Stimulated activated naive CD4-positive, alpha-beta T cell (primary cell): ENCODE measurements at places on chromosomes 2 and 18.
A peak's percentile ranks its signal among the peaks of the same experiment; 100 is the strongest.

DNA sequence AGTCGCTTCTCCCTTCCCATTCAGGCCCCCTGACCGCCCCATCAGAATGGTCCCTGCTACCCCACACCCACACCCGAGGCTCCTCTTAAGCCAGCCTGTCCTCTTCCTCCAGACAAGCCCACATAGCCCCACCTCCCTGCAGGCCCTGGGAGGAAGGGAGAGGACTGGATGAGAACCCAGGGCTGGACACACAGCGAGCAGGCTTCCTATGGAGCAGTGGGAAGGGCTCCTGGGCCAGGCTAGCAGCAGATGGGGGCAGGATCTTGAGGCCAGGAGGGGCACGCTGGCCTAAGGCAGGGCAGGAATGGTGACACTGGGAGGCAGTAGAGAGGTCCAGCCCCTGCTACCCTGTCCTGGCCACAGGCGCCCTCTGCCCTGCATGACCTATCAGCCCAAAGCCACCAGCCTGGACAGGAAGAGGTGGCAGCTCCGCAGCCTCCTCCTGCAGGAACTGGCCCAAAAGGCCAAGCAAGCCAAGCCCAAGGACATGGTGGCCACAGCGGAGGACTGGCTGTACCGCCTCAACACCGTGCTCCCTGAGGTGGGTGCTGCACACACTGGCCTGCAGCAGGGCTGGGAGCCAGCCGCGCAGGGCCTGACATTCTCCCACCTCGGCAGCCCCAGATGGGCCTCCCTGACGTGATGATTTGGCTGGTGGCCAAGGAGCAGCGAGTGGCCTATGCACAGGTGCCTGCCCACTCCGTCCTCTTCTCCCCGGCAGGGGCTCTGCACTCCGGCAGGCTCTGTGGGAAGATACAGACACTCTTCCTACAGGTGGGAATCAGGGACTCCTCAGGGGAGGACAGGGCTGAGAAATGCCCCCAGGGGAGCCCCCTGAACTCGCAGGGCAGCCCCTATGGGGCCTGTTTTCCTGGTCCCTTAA, 43.3 kb downstream of the FER1L5 start:
- no peak for DNase-seq

DNA sequence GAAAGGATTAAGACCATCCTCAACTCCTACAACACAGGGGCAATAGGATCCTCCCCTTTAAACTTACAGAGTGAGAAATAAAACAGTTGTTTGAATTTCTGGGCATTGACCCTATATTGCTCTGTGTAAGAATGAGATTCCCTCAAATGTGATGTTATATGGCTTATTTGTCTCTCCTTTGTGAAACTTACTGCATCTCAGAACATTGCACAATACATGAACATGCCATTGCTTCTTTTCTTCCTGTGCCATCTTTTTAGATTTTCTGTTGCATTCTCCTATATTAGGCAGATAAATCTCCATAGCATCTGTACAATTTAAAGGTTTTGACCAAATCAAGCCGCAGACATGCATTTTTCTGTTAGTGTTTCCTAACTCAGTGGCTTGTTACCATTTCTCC, 941.9 kb upstream of the FANCL start:
- no peak for DNase-seq

- no peak for DNase-seq
Measured at GRCh38 chr18:42185486-42185885, 230.5 kb downstream of the PIK3C3 start.

- DNase-seq, result peak; percentile 15
Measured at GRCh38 chr18:623761-624620, 27.2 kb downstream of the CLUL1 start.

GRCh38 chr18:77478646-77479442, 229.2 kb downstream of the GALR1 start:
- no peak for DNase-seq

GRCh38 chr2:165791421-165792103, 2.5 kb downstream of the GALNT3 start:
- no peak for DNase-seq

DNA sequence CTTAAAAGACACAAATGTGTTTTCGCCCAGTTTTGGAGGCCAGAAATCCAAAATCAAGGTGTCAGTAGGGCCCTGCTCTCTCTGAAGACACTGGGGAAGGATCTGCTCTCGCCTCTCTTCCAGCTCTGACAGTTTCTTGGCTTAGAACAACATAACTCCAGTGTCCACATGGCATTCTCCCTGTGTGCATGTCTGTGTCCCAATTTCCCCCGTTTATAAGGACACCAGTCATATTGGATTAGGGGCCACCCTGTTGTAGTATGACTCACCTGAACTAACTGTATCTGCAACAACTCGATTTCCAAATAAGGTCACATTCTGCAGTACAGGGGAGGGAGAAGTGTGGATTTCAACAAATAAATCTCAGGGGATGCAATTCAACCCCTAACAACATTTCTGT, 263.2 kb downstream of the SS18 start:
- no peak for DNase-seq

GRCh38 chr2:25145803-25146202, 22.6 kb downstream of the POMC start:
- no peak for DNase-seq

DNA sequence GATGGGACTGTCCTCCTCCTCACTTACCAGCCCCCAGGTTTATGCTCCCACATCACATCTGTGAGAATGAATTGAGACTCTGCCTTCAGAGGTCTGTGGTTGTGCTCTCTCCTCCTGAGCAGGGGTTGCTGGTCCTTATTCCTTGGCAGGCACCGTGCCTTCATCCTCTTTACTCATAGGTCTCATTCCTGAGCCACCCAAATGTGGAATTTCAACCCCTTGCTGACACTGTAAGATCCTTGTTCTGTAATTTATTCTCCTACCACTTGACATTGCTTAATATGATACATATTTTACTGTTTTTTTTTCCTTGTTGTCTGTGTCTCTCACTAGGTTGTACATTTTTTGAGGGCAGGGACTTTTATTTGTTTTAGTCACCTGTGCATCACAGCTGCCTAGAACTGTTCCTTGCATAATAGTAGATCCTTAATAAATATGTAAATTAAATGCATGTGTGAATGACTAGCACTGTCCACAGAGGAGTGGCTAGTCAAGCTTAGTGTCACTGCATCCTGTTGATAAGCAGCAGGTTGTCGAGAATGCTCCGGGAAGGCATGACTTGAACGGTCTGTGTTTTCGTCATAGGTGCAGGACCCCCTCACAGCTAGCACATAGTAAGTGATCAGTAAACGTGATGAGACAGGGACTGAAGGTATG, 180.6 kb downstream of the ZNF407 start:
- no peak for DNase-seq

DNA sequence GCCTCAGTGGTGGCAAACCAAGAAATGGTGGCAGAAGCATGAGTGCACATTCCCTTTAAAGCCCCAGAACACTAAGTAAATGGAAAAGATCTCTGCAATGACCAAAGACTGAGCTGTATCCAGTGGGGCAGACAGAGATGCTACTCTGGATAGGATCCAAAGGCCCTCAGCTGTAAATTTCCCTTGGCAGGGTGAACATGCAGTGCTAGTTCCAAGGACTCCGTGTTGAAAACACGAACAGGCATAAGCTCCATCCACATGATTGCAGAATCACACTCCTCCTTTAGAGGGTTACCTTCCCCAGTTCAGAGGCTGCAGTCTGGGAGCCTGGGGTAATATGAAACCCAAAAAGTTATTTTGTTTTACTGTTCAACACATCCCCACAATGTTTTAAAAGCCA, 98.6 kb upstream of the KLF7 start:
- no peak for DNase-seq

GRCh38 chr2:156322051-156322685, 10.4 kb downstream of the NR4A2 start:
- DNase-seq, result no peak

DNA sequence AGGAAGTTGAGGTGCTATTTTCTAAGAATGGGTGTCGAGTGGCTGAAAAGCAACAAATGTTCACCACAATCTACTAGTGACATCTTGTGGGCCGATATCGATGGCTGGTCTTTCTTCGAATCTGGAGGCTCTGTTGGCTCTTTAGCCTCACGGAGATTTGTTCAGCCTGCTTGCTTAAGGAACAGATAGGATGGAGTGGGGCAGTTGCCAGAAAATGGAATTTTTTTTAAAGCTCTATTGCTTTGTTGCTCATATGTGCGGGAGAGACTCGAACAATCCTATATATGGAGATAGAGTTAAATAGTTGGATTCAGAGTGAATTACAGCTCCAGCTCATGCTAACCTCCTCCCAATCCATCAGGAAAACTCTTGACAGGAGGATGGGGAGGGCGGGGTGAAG, 70.9 kb upstream of the LYPD6B start:
- no peak for DNase-seq

DNA sequence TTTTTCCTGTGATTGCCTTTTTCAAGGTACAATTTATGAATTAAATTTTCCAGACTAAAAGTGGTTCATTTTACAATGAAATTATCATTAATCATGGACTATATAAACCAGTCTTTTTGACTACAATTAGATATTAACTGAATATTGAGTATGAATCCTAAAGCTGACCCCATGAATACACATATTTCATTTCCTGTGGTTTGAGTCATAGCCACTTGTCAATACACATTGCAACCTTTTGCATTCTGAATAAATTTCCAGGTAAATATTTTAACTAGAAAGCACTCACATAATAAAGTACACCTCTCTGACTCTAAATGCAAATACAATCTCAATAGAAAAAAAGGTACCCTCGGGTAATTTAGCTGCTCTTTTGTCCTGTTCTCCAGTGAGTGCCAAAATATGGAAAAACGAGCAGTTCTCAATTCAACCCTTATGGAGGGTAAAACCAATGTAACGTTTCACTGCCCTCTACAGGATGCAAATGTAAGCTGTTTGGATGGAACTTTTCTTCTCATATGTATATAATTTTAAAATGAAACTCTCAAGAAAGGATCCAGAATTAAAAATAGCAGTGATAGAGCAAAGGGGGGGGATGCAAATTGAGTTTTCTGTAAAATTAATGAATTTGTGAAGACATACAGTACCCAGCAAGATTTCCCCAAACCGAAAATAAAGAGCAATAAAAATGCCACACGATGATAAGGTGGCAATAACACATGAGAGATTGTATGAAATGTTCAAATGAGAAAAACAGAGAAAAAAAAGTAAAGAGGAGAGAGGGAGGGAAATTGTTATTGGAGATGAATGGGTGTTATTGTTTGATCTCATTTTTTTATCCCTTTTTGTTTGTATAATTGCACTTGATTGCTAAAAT, 1795.7 kb upstream of the PIK3C3 start:
- DNase-seq, result no peak

DNA sequence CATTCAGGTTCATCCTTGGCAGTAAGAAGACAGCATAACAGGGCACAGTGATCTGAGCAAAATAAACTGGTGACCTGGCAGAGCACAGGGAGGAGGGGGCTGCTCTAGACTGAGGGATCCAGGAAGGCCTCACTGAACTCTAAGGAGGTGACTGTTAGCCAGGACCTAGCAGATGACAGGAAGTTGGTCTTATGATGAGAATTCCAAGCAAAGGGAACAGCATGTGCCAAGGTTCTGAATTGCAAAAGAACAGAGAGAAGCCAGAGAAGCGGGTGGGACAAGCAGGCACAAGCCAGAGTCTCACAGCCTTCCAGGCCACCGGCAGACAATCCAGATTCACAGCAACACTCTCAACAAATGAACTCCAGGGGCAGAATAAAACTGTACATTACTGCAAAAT, 152.7 kb upstream of the PTPRM start:
- no peak for DNase-seq

DNA sequence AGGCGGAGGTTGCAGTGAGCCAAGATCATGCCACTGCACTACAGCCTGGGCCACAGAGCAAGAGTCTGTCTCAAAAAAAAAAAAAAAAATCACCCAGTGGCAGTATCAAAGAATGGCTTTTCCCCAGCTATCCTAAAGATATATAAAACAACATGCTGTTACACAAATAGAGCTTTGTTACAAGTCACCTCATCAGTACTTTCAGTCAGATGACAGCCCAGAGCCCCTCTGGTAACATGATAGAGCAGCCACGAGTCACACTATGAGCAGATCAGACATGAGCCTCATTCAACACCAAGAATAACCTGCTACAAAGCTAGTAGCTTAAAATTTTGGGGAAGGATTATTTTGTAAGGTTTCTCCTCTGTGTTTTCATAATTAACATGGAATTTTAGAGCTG, 25.2 kb downstream of the PDE11A start:
- no peak for DNase-seq

- no peak for DNase-seq
Measured at GRCh38 chr2:142422769-142423168, 292.0 kb upstream of the LRP1B start.

- no peak for DNase-seq
Measured at GRCh38 chr2:229641676-229642075, 72.7 kb downstream of the DNER start.

- DNase-seq, result no peak
Measured at GRCh38 chr2:55500025-55500424, 19.5 kb upstream of the CFAP36 start.

GRCh38 chr2:69026026-69026425, 13.0 kb downstream of the ANTXR1 start:
- DNase-seq, result no peak

- DNase-seq, result no peak
Measured at GRCh38 chr2:120939595-120940318, 204.1 kb downstream of the GLI2 start.

DNA sequence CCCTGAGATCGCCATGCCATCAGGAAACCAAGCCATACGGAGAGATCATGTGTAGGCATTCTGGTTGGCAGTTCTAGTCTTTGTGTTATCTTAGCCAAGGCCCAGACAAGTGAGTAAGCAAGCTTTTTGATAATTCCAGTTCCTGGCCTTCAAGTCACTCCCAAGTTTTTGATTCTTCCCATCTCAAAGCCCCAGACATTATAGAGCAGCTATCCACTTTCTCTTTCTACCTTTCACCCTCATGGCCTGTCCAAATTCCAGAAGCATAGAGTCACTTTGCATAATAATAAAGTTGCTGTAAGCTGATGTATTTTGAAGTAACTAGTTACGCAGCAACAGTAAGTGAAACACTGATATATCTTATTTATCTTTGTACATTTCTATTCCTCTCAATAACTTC, 26.8 kb upstream of the IL1RL1 start:
- DNase-seq, result no peak

- no peak for DNase-seq
Measured at GRCh38 chr2:170739048-170739447, 23.9 kb downstream of the SP5 start.
